ENCODE measurements at places on chromosomes 3 and 15. TPM values are rescaled to one million over a fixed set of nuclear protein-coding genes. Genes with fewer than 3 reads are reported as not detected.

Gene SCAANT1
- 0.89 TPM for polyA plus RNA-seq

Gene ESYT3
- polyA plus RNA-seq = 1.9 TPM

Gene TMEM266
- 14.1 TPM for polyA plus RNA-seq

Gene POLR2H
- 115 TPM for polyA plus RNA-seq

Gene DNAH12
- 1.1 TPM for polyA plus RNA-seq

Gene CPNE4
- 0.29 TPM for polyA plus RNA-seq

Gene IP6K1
- 51.2 TPM for polyA plus RNA-seq

Gene MAGEL2
- polyA plus RNA-seq = 4.2 TPM

Gene NUTM1
- polyA plus RNA-seq = 0.03 TPM

Gene ATP2B2
- 0.58 TPM for polyA plus RNA-seq

Gene POLG
- 55.7 TPM for polyA plus RNA-seq

Gene ROBO2
- polyA plus RNA-seq = 100 TPM

Gene KNG1
- polyA plus RNA-seq = 74.3 TPM

Gene CPB1
- 0.96 TPM for polyA plus RNA-seq

Gene CCDC9B
- 10.4 TPM for polyA plus RNA-seq

Gene MUC20
- polyA plus RNA-seq = 16.3 TPM

Gene GOLGA8S
- 0.79 TPM for polyA plus RNA-seq

Gene GPR27
- polyA plus RNA-seq = 8.3 TPM

Gene RBMS3
- polyA plus RNA-seq = 14.4 TPM

Gene FAIM
- 37.8 TPM for polyA plus RNA-seq

Gene B4GALT4
- 33.0 TPM for polyA plus RNA-seq

Gene DUOXA2
- not detected for polyA plus RNA-seq

Gene TRAT1
- polyA plus RNA-seq = 0.18 TPM

Gene CAMP
- polyA plus RNA-seq = 1.1 TPM

Gene SLC24A5
- 0.64 TPM for polyA plus RNA-seq

Gene CHDH
- polyA plus RNA-seq = 8.5 TPM

Gene DPP8
- 31.5 TPM for polyA plus RNA-seq

Gene HGD
- polyA plus RNA-seq = 100 TPM

Gene FBLN2
- 23.2 TPM for polyA plus RNA-seq

Gene GOLGA6A
- not detected for polyA plus RNA-seq

Gene ZPLD1
- polyA plus RNA-seq = 0.78 TPM

Gene AHSG
- 0.33 TPM for polyA plus RNA-seq

Gene CXCR6
- polyA plus RNA-seq = 0.23 TPM

Gene IL5RA
- polyA plus RNA-seq = 0.32 TPM

Gene TMEM158
- 4.9 TPM for polyA plus RNA-seq

Gene MORC1
- 0.59 TPM for polyA plus RNA-seq

Gene CHRD
- 14.2 TPM for polyA plus RNA-seq

Gene HIGD2B
- polyA plus RNA-seq = not detected

Gene SLC35G2
- polyA plus RNA-seq = 3.2 TPM

Gene USP50
- 1.2 TPM for polyA plus RNA-seq

Gene GATA2
- polyA plus RNA-seq = 22.5 TPM

Gene TMOD2
- 4.9 TPM for polyA plus RNA-seq

Gene CD200
- polyA plus RNA-seq = 41.6 TPM

Gene ARHGAP11A
- 26.0 TPM for polyA plus RNA-seq

Gene GJD2
- not detected for polyA plus RNA-seq

Gene DMXL2
- 52.9 TPM for polyA plus RNA-seq
